ENCODE measurements at places on chromosomes 4 and X.

DNA sequence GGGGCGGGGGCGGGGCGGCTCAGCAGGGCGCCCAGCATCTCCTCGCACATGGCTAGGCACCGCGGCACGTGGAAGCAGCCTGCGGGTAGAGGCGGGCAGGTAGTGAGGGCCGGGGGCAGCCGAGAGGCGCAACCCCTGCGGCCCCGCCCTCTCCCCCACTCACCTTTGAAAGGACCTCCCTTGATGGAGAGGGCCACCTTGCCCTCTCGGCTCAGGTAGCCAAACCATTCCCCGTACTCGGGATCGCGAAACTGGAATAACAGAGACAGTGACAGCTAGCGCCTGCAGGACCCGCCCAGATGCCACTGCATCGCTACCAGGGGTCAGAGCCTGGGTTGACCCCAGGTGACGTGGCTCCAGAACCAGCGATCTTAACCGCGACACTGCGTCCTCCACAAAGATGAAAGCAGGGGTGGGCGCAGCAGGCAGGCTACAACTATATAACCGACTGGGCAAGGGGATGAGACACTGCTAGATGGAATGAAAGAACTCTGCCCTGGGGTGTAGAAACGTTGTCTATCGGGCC is 552 bp upstream of the NAA10 start:
- no peak for DNase-seq

DNA sequence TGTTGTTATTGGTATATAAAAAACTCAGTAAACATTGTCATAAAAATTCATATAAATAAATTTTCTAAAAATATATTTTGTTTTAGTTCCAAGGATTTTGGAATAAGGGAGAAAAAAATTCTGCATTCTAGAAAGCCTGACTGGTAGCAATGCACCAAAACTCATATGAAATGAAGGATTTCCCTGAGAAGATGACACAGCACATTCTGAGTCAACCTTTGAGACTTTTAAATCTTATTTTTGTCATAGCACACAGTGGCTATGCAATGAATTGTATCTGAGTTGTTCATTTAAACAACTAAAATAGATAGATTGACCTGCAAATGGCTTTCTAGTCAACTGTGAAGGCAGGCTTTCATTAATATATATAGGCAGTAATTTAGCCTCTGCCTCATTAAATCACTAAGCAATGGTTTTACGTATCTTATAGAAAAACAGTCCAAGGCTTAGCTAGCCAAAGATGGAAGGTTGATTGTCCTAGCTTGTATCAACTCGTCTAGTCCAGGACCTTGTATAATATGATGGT is 239.1 kb upstream of the NEIL3 start:
- DNase-seq: no peak

GRCh38 chr4:155789982-155790381 is 31.2 kb downstream of the GUCY1B1 start:
- no peak for DNase-seq

GRCh38 chr4:100189820-100190642 is at the start of gene DDIT4L:
TSS of gene DDIT4L (minus strand) at chr4:100190468. CDS start at chr4:100189983, 485 bp downstream.
- peak; percentile 69 for DNase-seq

GRCh38 chr4:56757821-56758411 is 63.6 kb downstream of the SPINK2 start:
- DNase-seq: peak; percentile 51

DNA sequence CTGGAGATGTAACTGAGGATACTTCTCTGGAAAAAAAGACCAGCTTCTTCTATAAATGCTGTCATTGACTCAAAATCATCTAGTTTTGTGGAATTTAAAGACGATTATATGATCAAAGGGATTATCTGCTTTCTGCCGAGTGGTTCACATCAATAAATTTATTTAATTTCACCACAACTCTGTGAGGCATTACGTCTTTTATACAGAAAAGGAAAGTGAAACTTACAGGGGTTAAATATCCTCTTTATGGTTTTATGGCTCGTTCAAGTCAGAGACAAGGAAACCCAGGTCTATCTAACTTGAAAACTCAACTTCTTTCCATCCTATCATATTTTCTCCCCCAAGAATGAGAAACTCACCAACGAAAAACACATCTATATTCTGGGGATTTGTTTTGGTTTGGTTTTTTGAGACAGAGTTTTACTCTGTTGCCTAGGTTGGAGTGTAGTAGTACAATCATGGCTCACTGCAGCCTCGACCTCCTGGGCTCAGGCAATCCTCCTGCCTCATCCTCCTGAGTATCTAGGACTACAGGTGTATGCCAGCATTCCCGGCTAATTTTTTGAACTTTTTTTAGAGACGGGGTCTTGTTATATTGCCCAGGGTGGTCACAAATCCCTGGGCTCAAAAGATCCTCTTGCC is 377.9 kb upstream of the EMCN start:
- peak; percentile 4 for DNase-seq

- no peak for DNase-seq
Observed at GRCh38 chr4:90979556-90979955, 852.4 kb downstream of the CCSER1 start.

- peak; percentile 36 for DNase-seq
Observed at GRCh38 chr4:4990857-4991540, 28.3 kb downstream of the CYTL1 start.

- DNase-seq: no peak
Observed at GRCh38 chr4:137949746-137950145, 292.4 kb downstream of the SLC7A11 start.

GRCh38 chr4:184383497-184384055 is 90.8 kb downstream of the IRF2 start:
- peak; percentile 80 for DNase-seq

GRCh38 chr4:85798012-85798770 is 323.2 kb downstream of the ARHGAP24 start:
- no peak for DNase-seq

DNA sequence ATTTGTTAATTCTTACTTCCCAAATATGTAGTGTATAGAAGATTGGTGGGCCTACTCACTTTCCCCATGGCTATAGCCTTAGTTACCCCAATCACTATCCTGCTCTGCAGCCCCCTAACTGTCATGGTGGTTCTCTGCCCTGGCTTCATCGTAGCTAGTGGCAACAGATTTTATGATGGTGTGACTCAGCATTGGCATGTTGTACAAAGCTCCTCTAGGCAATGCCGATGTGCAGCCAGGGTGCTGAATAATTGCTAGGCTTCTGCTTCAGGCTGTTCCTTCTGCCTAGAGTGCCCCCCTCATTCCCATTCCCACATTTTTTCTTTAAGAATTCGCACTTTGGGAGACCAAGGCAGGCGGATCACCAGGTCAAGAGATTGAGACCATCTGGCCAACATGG is 35.2 kb downstream of the AFF2 start:
- DNase-seq: no peak

DNA sequence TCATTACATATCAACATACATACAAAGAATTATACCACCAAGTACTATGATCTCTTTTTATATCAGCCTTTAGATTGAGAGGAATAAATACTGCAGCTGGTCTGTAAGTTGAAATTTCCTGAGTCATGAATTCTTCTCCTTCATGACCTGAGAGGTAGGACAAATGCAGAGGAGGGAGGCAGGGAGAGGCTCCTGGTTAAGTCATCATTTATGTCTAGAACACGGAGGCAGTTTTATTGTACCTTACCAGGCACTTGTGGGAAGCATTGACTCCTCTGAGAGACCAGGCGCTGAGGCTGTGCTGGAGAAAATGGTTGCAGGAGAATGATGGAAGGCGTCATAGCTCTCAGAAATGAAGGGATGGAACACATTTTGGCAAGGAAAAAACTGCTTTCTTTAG is 12.5 kb upstream of the CASK start:
- no peak for DNase-seq

GRCh38 chrX:24145303-24146186 is 4.0 kb upstream of the ZFX start:
- DNase-seq: peak; percentile 56

DNA sequence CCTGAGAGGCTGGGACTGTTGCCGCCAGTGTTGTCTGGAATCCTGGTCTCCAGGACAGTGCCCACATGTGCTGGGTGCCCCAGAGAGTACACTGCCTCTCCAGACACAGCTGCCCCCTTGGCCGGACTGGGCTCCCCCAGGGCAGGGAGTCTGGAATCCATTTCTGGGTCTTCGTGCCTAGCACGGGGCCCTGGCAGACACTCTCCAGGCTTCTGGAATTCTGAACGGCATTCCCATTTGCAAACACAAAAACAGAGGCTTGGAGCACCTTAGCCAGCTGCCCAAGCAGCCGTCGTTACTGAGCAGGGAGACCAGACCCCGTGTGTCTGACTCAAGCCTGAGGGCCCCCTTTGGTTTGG is 20.8 kb downstream of the HMX1 start:
- no peak for DNase-seq

GRCh38 chrX:47232803-47233332 is at the start of gene USP11:
TSS of gene USP11 (plus strand) at chrX:47233009. CDS start at chrX:47233044, 35 bp downstream.
- DNase-seq: peak; percentile 87

- DNase-seq: no peak
Observed at GRCh38 chrX:132470831-132471230, 18.0 kb downstream of the MBNL3 start.

- DNase-seq: peak; percentile 89
Observed at GRCh38 chrX:11100281-11101035, 10.7 kb upstream of the HCCS start.

DNA sequence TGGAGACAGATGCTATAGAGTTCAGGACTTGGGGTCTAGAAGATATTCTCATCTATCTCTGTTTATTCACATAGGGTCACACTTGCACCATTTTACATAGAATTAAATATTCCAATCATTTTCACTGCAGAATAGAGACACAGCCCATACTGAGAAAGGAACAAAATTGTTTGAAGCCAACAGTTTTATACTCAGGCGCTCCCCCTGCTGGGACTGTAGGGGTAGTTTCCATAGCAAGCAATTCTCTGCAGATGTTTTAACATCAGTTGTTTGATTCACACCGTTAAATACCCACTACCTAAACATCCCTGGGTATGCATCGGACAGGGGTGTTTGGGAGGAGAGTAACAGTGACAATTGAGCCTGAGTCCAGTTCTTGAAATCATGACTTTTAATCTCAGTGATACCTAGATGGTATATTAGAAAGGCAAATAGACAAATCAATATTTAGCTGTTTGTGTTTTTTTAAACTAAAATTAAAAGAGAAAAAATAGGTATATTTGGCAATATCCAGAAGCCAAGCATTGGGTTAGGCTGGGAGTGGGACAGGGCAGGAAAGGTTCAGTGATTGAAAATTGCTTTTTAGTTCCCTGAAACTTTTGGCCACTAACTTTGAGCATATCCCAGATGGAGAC is 33.8 kb downstream of the LONRF3 start:
- DNase-seq: peak; percentile 43

DNA sequence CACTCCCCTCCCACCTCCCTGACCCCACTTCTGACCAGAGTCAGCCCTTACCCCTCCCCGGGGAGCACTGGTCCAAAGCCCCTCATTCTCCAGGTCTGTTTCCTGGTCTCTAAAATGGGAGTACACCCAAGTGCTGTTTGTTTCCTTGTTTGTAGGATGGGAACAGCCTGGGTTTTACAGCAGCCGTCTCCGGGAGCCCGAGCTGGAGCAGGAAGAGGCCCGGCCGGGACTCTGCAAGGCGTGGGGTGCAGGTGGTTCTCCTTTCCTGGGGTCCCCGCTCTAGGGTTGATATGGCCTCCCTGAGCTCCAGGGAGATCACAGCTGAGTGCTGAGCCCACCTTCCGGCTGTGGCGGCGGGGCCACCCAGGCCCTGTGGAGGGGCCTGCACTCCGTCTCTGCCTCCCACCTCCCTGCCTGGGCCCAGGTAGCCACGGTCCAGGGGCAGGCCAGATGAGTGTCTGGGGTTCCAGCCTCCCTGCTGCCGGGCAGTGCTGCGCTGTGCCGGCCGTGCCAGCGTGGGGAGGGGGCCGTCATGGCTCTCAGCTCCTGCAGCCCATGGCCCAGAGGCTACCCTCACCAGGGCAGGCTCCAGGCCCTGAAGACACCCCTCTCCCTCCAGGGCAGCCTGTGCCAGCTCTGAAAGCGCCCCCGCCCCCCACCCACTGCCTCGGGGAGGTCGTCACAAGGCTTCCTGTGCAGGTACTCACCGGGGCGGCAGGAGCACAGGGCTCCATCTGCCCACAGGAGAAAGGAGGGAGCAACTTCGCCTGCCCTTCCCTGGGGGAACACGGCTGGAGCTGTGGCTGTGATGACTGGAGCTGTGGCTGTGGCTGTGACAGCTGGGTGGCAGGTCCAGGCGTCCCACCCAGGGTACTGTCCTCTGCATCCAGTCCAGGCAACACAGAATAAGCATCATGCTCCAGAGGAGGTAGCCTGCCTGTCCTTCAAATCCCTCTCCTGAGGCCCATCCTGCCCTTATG is 98.8 kb downstream of the ADRA2C start:
- no peak for DNase-seq

DNA sequence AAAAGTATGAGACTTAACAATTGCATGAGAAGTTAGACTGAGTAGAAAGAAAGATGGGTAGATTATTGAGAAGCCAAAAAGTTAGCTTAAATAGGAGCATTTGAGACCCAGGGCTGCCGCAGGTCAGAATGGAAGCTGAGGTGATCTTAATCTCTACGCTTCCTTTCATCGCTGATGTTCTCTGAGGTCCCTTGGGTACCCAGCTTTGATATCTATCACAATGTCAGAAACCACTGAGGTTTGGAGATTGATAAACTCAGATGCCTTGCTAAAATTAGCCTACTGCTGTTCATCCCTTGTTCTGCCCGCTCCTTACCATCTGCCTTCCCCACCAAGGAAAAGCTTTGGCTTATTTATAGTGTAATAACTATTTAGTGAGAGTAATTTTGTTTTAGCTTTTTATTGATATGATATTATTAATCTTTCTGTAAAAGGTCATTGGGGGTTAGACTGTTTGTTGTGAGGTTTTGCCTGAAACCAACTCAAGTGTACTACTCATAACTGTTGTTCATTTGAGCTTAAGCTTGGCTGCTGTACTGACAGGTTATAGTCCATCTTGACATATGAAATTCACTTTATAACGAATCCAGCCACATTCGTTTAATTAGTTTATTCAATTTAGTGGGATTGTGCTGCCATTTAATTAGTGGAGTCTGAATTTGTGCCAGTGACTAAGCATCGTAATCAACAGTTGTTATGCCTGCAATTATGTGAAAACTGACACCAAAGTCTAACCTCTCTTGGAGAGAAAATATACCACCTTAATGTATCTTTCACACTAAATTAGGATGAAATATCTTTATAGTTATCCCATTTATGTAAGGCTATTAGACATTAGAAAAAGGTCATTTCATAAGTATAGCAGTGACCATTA is 15.1 kb downstream of the MCUB start:
- DNase-seq: no peak

GRCh38 chr4:167079762-167080161 is 154.5 kb downstream of the SPOCK3 start:
- peak; percentile 0 for DNase-seq

GRCh38 chr4:52877694-52878093 is 15.6 kb downstream of the RASL11B start:
- DNase-seq: no peak

DNA sequence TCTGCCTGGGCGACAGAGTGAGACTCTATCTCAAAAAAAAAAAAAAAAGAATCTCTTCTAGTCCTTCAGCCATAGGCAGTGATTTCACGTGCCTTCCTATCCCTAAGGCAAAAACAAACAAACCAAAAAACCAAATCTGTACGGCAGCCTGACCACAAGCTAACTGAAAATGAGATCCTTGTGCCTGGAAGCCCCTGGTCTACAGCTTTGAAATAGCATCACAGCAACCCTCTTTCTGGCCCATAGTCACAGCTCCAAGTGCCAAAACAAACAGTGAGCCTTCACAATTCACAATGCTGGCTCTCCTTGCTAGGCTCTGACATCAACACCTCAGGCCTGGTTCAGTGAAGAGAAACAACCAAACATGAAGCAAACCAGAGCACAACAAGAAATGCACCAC is 46.1 kb downstream of the TMEM150C start:
- DNase-seq: peak; percentile 55

Measured in muscle of leg (tissue), 16 donors.